ENCODE measurements at places on chromosomes 6 and 20.

DNA sequence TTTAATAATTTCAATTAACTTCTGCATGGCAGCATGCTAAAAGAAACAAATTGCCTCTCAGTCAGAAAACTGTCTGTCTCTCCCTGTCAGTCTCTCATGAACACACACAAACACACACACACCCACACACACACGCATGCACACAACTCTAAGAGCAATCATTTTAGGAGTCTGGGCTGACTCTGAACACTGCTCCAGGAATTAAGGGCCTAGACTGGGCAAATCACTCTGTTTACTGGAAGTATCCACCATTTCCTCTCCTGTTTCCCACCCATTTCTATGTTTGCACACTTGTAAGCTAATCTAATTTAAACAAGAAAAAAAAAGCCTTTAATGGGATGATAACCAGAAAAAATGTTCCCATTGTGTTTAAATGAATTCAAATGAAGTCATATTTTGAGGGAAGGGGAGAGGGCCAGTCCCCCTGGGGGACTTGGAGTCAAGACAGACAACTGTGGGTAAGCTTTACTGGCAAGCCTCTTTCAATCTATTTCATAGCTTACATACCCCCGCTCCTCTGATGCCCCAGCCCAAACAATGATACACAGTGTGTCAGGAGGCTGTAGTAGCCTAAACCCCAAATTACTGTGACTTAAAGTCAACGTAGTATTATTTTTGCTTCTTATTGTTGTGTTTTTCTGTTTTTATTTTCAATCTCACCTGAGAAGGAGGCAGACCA is 447.8 kb upstream of the FLRT3 start:
- no peak for DNase-seq

DNA sequence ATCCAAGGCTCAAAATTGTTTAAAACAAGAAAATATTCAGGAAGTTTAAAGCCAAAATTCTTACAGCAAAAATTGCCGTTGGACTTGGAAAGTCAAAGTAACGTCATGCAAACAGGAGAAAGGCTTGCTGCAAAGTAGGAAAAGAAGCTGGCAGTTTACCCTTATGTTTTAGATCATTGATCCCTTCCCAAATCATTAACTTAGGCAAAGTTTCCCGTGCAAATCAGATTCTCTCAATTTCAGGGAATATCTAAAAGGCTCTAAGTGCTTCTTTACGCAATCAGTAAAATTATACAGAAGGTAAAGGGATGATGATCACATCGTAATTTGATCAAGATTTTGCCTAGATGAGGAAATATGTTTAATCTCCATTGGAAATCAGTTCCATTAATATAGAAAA is 197.5 kb downstream of the ALDH8A1 start:
- DNase-seq, result no peak

GRCh38 chr6:44825273-44825672 is 437.8 kb downstream of the CDC5L start:
- no peak for DNase-seq

DNA sequence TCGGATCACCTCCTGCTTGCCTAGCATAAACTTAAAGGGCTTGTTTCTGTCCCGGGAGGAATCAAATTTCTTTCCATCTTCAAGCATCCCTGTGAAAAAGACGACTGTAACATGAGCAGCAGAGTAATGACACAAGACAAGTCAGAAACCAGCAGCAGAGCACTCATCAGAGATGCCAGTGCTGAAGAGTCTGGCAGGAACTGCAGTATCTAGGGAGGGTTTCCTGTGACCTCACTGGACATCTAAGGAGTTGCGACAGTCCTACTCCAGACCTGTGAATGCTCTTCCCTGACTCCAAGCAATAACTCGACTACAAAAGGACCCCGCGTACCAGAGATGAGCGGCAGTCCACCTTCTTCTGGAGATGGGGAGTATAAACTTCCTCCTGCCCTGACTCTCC is 17.3 kb downstream of the FKBP1A start:
- no peak for DNase-seq

- DNase-seq, result no peak
Measured at GRCh38 chr20:5885866-5886265, 64.5 kb downstream of the TRMT6 start.

- no peak for DNase-seq
Measured at GRCh38 chr6:19988555-19988954, 151.4 kb downstream of the ID4 start.

DNA sequence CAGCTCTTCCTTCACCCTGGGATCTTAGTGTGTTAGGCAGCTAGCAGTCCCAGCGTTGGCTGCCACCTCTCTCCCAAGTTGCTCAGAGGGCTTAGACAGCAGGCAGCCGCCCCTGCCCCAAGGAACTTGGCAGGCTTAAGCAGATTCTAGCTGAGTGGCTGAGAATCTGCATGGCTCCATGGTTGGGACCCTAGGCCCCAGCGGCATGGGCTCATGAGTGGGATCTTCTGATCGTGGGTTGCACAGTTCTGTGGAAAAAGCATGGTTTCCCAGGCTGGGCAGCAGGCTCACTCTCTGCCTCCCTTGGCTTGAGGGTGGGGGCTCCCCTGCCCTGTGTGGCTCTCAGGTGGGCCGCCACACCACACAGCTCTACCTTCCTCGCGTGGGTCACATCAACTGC is 1624.9 kb downstream of the GRIK2 start:
- DNase-seq, result no peak

- no peak for DNase-seq
Measured at GRCh38 chr6:33757906-33758305, 11.2 kb upstream of the IP6K3 start.

DNA sequence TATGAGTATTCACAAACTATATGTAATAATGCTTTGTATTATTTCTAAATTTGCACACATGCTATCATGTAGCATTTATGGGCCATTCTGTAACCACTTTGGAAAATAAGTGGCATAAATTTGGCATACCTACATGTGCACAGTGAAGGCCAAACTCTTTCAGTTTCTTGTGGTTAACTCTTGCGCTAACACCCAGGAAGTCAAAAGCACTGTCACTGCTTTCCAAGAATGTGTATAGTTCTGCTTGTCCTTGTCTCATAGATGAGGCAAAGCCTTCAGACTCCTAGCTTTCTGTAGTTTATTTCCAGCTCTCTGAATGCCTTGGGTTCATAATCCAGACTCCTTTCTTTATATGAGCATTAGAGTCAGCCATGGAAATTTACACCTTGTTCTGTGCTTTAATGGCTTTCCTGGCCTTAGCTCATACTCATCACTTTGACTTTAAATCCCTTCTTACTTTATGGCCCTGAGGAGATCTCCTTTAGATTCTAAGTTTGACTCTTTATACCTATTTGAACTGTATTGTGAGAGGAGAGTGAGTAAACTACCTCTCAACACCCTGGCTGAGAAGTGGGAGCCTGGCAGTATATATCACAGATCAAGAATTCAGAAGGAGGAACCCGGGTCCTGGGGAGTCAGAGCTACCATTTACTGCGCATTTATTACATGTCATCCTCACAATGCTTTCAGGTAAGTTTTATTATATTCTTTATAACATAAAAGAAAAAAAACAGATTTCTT is 949 bp upstream of the SLC17A3 start:
- DNase-seq, result no peak

GRCh38 chr20:62874964-62875344 is 13.3 kb upstream of the TCFL5 start:
- no peak for DNase-seq

- no peak for DNase-seq
Measured at GRCh38 chr6:55713436-55713835, 134.4 kb upstream of the HMGCLL1 start.

GRCh38 chr20:49569411-49570115 is 1.6 kb upstream of the PTGIS start:
- DNase-seq, result no peak

DNA sequence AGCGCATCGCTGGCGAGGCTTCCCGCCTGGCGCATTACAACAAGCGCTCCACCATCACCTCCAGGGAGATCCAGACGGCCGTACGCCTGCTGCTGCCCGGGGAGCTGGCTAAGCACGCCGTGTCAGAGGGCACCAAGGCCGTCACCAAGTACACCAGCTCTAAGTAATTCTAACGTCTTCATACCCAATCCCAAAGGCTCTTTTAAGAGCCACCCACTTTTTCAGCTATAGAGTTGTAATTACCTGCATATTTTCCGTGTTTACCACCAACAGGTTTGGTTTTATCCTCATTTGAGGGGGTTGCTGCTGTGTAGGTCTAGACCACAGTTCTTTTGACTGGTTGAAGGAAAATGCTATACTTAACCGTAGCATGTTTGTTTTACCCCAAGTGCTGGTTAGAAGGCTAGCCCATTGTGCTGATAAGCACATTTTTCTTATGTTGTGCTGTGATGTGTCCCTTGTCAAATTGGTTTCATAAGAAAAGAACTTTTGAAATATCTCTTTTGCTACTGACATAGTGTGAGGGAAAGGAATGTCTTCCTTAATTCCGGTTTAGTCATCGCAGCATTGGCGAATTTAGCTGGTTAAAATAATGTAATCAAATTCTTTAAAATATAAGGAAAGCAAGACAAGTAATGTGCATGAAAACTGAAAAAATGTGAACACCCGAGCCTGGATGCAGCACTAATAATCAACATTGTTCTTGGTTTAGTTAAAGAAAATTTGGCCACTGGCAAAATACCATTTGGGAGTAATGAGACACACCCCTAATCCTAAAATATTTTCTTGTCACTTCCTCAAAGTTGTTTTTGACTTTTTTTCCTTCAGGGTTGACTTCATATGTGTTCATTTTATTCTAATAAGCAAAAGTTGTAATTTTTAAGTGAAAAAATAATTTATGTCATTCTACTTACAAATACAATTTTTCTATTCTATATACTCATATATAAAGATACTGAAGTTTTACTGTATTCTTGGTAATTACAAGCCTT is 112.8 kb downstream of the HFE start:
- DNase-seq, result no peak

Data from activated naive CD4-positive, alpha-beta T cell treated with anti-CD3 and anti-CD28 coated beads for 36 hours (primary cell).